Activated CD4-positive, CD25-positive, alpha-beta regulatory T cell (primary cell): ENCODE measurements at places on chromosomes 7 and 10.

DNA sequence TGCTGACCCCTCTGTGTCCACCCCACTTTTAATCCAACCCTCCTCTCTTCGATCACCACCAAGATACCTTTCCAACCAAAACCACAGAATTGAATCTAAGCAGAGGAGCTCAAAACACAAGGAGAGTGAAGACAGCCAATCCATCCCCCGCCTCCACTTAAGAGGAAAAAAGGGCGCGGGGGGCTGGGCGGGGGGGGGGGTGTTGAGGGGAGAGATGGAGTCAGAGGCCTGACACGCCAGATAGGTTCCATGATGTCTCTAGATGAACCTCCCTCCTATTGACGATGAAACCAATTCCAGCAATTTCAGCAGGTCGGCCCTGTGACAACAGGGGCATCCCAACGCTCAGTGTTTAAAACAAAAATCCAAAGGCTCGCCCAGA is 1.3 kb downstream of the SORBS1 start:
- no peak for DNase-seq

DNA sequence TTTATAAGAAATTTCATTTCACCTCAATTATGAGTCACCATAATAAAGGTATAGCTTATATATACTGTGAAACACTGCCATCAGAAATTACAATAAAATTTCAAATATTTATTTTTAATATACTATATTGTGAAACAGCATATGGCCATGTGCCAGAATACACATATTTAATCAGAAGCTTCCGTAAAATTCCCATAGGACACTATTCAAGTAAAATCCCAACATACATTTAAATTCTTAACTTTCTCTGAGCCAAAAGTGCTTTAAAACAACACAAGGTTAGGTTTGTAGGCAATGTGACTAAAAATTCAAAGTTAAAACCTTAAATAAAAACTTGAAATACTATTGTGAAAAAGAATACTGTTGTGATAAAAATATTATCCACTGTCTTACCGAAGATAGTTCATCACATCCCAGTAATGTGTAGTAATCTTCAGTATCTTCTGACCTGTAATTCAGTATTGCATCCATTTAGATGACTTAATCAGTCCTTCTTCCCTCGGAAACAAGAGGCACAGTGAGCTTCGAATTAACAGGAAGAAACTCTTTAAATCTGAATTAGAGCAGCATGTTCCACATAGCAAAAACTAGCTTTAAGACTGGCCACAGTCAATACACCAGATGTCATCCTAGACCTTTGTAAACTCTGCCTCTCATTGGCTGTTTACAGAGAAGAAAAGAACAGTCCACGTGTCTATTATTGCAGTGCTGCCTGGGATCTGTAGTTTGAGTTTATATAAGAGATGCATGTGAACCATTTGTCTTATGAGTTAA is at the start of gene DNAJC12:
Gene DNAJC12, minus strand, starts transcription at position 648 of the 774 bp plus-strand sequence. Its CDS starts 177 bp downstream, at position 471.
- DNase-seq, result no peak

GRCh38 chr10:29482591-29483431 is 152.0 kb downstream of the SVIL start:
- no peak for DNase-seq

GRCh38 chr7:69994886-69995542 is 396.7 kb downstream of the AUTS2 start:
- no peak for DNase-seq

DNA sequence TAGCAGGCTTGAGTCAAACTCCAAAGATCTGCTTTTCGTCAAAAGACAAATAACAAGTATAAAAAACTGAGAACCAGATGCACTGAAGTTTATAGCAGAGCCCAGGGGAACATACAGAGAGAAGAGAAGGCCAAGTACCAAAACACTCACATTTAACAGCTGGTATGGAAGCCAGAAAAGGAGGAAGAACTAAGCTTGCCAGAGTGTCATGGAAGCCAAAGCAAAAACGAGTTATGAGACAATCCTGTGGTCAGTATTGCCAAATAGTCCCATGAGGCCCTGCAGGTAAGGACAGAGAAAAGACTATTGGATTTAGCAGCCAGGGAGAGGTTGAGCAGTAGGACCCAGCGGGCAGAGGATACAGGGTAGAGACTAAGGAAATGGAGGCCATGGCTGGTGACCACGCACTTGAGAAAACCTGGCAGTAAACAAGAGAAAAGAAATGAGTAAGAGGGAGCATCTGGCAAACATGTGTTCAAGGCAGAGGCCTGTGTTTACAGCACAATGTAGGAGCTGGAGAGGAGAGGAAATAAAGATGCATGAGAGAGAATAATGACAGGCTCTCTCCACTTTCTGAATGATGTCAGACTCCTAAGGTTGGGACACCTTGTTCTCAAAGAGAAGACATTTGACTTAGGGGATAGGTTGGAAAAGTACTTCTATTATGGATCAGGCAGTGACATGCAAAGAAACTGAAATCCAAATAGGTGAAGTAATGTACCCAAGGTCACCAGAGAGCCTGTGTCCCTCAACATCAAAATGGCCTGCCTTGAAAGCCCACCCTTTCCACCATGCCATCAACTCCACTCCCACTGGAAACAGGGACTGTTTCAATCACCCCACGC is 9.1 kb downstream of the CREB3L2 start:
- DNase-seq, result no peak

- no peak for DNase-seq
These were observed 144.7 kb downstream of the RPS24 start for GRCh38 chr10:78178397-78178796.

DNA sequence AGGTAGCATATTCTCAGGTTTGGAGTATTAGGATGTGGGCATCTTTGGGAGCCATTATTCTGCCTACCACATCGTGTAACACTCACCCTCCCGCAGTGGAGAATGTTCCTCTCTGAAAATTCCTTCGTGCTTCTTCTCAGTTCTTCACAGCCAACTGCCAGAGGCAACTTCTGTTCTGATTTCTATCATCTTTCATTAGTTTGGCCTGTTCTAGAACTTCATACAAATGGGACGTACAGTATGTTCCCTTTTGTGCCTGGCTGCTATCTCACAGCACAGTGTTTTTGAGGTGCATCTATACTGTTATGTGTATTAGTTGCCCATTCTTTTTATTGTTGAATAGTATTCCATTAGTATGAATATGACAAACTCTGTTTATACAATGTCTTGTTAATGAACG is 8.9 kb upstream of the SLC26A3 start:
- DNase-seq, result no peak

- DNase-seq, result no peak
These were observed 163.8 kb downstream of the ELMO1 start for GRCh38 chr7:37284805-37285231.
